Uterus (tissue), 4 donors: ENCODE measurements at places on chromosomes 16 and 17. TPM values are rescaled to one million over a fixed set of nuclear protein-coding genes. Genes with fewer than 3 reads are reported as not detected.

Gene CALB2
- total RNA-seq, result 2.5 TPM

Gene SPN
- 0.83 TPM for total RNA-seq

Gene SKAP1
- total RNA-seq, result 2.4 TPM

Gene SULT1A4
- total RNA-seq, result 15.4 TPM

DNA sequence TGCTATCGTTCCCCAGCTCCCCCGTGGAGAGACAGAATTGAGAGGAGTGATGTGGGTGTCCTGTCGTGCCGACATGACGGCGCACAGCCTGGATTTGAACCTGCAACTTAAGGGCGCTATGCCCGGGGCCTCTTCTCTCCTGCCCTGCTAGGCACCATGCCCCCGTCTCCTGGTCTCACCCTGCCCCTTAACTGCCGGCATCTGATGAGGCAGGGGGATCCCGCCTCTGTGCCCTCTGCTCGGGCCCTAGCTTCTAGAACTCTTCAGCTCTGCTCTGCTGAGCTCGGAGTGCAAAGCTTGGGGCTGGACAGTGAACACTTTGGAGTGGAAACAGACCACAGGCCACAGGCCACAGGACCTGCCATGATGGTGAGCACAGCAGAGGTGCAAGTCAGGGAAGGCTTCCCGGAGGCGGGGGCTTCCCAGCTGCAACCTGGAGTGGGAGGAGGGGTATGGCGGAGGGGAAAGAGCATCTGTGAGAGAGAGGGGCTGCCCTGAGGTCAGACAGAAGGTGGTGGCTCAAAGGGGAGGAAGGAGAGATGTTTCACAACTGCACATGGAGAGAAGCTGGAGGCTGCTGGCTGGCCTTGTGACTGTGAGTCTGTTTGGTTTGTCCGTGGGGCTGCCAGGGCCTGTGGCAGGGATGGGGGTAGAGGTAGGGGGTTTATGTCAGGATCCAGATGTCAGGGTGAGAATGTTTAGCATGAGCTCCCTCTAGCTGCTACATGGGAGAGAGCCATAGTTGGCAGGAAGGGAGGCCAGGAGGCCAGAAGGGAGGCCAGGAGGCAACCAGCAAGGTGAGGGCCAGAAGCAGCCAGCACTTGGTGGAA lies 107.8 kb downstream of the CRLF3 start:
- no peaks in the 10 kb centered on the region for H3K4me1 ChIP-seq
- H3K27me3 ChIP-seq, result no peaks in the 10 kb centered on the region
- H3K27ac ChIP-seq, result no peak overlapping the region
- no peaks in the 10 kb centered on the region for H3K36me3 ChIP-seq

GRCh38 chr16:17578981-17579874 lies 108.5 kb upstream of the XYLT1 start:
- H3K36me3 ChIP-seq, result no peaks in the 10 kb centered on the region
- no peak overlapping the region for H3K27ac ChIP-seq
- DNase-seq, result peak; percentile 48
- H3K27me3 ChIP-seq, result no peaks in the 10 kb centered on the region
- no peaks in the 10 kb centered on the region for H3K4me1 ChIP-seq
- no peak overlapping the region for H3K4me3 ChIP-seq

GRCh38 chr17:66373079-66373478 lies 70.7 kb downstream of the PRKCA start:
- DNase-seq, result no peak
- H3K27me3 ChIP-seq, result no peaks in the 10 kb centered on the region
- no peak overlapping the region for H3K27ac ChIP-seq
- no peak overlapping the region for H3K4me3 ChIP-seq
- no peaks in the 10 kb centered on the region for H3K4me1 ChIP-seq
- no peaks in the 10 kb centered on the region for H3K36me3 ChIP-seq

- H3K4me1 ChIP-seq, result no peaks in the 10 kb centered on the region
- H3K4me3 ChIP-seq, result no peak overlapping the region
- no peaks in the 10 kb centered on the region for H3K27me3 ChIP-seq
- no peak overlapping the region for H3K27ac ChIP-seq
- H3K36me3 ChIP-seq, result no peaks in the 10 kb centered on the region
Measured at GRCh38 chr17:19546289-19547065, 12.8 kb downstream of the SLC47A1 start.

Gene DNASE1L2
- total RNA-seq, result not detected

GRCh38 chr16:65375651-65376050 lies 253.8 kb upstream of the CDH11 start:
- no peaks in the 10 kb centered on the region for H3K4me1 ChIP-seq
- DNase-seq, result no peak
- H3K27me3 ChIP-seq, result no peaks in the 10 kb centered on the region
- no peak overlapping the region for H3K4me3 ChIP-seq
- no peak overlapping the region for H3K27ac ChIP-seq

Gene CCL14
- 165 TPM for total RNA-seq

Gene PRSS53
- 2.4 TPM for total RNA-seq

Gene GSDMA
- 0.26 TPM for total RNA-seq
